ENCODE measurements at places on chromosomes 12 and 14.

DNA sequence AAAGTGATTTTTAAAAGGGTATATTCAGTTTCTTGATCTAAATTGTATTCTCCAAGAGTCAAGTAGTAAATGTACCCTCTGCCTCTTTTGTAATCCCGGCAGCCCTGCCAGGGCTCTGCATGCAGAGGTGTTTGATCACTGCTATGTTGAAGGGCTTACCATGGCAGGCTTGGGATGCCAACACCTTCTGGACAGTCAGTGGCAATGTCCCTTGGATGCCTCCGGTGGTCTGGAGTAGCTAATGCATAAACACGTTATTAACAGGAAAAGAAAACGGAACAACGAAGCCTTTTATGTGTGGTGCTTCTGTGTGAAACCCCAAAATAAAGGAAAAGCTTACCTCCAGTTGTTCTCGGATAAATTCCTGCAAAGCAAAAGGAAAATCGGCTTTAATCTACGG, 19.9 kb downstream of the EIF2B2 start:
- H3K27ac ChIP-seq, result no peak overlapping the region
- no peaks in the 10 kb centered on the region for H3K27me3 ChIP-seq
- no peak for DNase-seq
- H3K4me3 ChIP-seq, result no peak overlapping the region

- no peak for DNase-seq
- no peaks in the 10 kb centered on the region for H3K36me3 ChIP-seq
- H3K4me3 ChIP-seq, result peak overlapping the region; percentile 28
- H3K27ac ChIP-seq, result peak overlapping the region; percentile 50
- H3K27me3 ChIP-seq, result no peaks in the 10 kb centered on the region
These were observed 39.3 kb upstream of the TMCC3 start for GRCh38 chr12:94689646-94690036.

DNA sequence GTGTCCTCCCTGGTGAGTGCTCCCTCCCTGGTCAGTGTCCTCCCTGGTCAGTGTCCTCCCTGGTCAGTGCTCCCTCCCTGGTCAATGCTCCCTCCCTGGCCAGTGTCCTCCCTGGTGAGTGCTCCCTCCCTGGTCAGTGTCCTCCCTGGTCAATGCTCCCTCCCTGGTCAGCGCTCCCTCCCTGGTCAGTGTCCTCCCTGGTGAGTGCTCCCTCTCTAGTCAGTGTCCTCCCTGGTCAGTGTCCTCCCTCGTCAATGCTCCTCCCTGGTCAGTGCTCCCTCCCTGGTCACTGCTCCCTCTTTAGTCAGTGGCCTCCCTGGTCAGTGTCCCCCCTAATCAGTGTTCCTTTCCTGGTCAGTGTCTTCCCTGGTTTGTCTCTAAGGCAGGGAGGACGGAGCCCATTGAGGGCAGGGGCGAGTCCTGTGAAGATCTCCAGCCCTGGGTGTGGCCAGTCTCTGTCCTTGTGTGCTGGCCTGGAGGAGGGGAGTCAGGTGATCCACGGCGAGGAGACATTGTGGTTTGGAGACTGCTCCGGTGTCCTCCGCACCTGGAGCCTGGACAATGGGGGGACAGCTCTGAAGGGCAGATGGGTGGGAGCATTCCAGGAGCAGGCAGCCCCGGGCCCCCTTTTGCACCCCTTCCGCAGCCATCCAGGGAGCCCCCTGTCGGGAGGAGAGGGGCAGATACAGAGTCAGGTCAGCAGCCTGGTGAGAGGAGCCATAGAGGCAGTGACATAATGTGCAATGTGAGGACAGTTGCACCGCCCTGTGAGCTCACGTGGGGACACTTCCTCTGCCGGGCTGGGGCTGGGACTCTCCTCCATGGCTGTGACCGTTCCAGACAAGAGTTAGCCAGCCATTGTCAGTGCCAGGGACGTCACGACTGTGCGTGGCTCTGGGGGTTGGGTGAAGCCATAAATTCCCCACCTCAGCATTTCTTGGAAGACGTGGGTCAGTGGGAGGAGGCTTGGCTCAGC, 93.4 kb downstream of the ADGRD1 start:
- H3K4me1 ChIP-seq, result no peaks in the 10 kb centered on the region
- DNase-seq, result no peak
- no peak overlapping the region for H3K4me3 ChIP-seq
- H3K27ac ChIP-seq, result no peak overlapping the region
- no peaks in the 10 kb centered on the region for H3K27me3 ChIP-seq

DNA sequence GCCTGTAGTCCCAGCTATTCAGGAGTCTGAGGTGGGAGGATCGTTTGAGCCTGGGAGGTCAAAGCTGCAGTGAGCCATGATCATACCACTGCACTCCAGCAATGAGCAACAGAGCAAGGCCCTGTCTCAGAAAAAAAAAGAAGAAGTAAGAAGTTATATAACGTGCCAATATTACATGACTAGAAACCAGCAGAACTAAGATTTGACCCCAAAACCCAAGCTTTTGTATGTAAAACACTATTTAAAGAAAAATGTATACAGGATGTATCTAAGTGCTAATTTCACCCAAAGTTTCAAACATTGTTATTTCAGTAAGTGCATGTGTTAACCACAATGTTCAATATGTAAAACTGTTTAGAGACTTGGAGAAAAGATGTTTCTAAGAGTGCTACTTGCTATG, 94.7 kb downstream of the SLC5A8 start:
- H3K4me1 ChIP-seq, result no peaks in the 10 kb centered on the region
- no peak overlapping the region for H3K27ac ChIP-seq
- no peaks in the 10 kb centered on the region for H3K27me3 ChIP-seq
- no peaks in the 10 kb centered on the region for H3K36me3 ChIP-seq

DNA sequence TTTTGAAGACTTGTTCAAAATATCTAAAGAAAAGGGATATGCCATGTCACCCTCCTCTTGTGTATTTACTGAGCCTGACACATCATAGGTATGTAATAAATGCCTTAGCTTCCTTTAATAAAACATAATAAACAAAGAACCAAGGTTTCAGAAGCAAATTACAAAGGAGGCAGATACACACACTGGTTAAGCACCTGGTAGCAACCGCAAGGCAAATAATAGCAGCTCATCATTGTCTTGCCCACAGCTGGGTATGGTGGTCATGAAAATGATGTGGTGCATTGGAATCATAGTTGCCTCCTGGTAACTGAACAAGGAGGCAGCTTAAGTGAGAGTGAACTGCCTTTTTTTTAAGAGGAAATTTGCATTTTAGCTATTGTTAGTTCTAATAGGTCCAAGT, 39.0 kb downstream of the PAX9 start:
- no peaks in the 10 kb centered on the region for H3K36me3 ChIP-seq
- no peak for DNase-seq
- no peak overlapping the region for H3K27ac ChIP-seq
- no peak overlapping the region for H3K4me3 ChIP-seq
- H3K27me3 ChIP-seq, result no peaks in the 10 kb centered on the region

DNA sequence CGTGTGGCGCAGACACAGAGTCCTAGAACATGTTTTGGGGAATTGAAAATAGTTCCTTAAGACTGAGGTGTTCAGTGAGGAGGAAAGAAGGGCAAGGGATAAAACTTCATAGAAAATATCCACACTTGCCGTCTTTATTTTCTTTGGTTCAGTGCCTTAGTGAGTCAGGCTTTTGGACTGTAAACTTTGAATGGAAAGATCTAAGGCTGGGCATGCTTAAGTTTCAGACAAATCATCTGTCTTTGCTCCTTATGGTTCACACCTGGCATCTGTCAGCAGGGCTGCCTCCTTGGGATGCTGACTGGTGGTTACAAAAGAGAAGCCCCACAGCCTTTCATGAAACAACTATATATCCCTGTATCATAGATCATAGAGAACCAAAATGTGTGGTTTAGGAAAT, 136.3 kb upstream of the PRICKLE1 start:
- no peaks in the 10 kb centered on the region for H3K27me3 ChIP-seq
- no peaks in the 10 kb centered on the region for H3K4me1 ChIP-seq
- no peak overlapping the region for H3K27ac ChIP-seq
- H3K4me3 ChIP-seq, result no peak overlapping the region
- DNase-seq, result no peak

GRCh38 chr12:118553856-118554504, 177.6 kb downstream of the SUDS3 start:
- H3K36me3 ChIP-seq, result no peaks in the 10 kb centered on the region
- no peaks in the 10 kb centered on the region for H3K27me3 ChIP-seq
- H3K27ac ChIP-seq, result no peak overlapping the region
- DNase-seq, result no peak
- no peaks in the 10 kb centered on the region for H3K4me1 ChIP-seq

DNA sequence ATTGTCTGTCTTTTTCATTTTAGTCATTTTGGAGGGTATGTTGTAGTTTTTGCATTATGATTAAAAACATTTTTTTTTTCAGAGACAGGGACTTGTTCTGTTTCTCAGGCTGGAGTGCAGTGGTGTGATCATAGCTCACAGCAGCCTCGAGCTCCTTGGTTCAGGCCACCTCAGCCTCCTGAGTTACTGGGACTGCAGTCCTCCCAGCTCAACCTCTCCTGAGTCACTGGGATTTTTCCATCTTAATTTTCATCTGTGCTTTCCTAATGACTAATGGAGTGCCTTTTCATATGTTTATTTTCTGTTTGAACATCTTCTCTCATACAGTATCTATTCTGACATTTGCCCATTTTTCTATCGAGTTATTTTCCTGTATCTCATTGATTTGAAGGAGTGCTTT, 52.6 kb downstream of the DYRK2 start:
- peaks cover 6% of the 10 kb centered on the region for H3K4me1 ChIP-seq
- no peaks in the 10 kb centered on the region for H3K27me3 ChIP-seq
- DNase-seq, result no peak
- no peak overlapping the region for H3K4me3 ChIP-seq

DNA sequence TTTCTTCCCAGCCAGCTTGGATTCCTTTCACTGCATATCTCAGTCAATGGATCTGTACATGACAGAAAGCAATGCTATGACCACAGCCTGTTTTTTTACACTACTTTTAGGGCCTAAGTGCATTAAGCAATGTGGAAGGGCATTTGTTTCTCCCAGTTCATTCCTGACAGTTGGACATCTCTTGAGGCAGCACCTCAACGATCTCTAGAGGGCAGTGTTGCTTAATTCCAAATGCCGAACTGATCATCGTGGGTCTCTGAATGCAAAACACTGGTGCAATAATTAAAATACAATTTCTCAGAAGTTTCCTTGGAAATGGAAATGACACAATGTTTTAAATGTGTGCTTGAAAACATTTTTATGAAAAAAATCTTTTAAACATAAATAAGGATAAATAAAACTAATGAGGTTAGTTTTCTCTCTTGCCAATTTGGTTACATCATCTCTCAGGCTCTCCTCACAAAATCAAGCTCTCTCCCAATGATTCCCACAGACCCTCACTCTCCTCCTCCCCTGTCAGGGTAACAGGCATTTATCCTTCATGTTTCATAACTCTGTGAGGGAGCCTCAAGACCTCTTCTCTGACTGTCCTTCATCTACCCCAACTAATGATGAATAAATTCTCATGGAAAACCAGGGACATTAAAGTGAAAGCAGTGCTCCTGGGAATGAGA, 192.4 kb upstream of the SLC16A7 start:
- no peaks in the 10 kb centered on the region for H3K36me3 ChIP-seq
- H3K4me1 ChIP-seq, result no peaks in the 10 kb centered on the region

GRCh38 chr12:121590476-121591143, 9.8 kb upstream of the KDM2B start:
- DNase-seq, result no peak
- peaks cover 6% of the 10 kb centered on the region for H3K4me1 ChIP-seq
- H3K36me3 ChIP-seq, result no peaks in the 10 kb centered on the region

DNA sequence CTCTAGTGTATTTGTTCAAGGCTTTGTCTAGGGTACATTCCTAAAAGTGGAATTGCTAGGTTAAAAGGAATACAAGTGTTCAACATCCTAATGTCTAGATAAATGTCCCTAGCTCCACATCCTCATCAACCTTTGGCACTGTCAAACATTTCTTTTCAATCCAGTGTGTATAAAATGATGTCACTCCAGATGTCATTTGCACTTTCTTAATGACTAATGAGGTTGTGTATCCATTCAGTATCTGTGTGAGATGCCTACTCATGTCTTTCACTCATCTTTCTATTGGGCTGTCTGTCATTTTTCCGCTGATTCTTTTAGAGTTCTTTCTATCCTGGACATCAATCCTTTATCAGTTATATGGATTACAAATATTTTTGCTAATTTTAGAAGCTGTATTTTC, 43.3 kb downstream of the ARMH4 start:
- no peaks in the 10 kb centered on the region for H3K4me1 ChIP-seq
- no peaks in the 10 kb centered on the region for H3K36me3 ChIP-seq
- DNase-seq, result no peak

DNA sequence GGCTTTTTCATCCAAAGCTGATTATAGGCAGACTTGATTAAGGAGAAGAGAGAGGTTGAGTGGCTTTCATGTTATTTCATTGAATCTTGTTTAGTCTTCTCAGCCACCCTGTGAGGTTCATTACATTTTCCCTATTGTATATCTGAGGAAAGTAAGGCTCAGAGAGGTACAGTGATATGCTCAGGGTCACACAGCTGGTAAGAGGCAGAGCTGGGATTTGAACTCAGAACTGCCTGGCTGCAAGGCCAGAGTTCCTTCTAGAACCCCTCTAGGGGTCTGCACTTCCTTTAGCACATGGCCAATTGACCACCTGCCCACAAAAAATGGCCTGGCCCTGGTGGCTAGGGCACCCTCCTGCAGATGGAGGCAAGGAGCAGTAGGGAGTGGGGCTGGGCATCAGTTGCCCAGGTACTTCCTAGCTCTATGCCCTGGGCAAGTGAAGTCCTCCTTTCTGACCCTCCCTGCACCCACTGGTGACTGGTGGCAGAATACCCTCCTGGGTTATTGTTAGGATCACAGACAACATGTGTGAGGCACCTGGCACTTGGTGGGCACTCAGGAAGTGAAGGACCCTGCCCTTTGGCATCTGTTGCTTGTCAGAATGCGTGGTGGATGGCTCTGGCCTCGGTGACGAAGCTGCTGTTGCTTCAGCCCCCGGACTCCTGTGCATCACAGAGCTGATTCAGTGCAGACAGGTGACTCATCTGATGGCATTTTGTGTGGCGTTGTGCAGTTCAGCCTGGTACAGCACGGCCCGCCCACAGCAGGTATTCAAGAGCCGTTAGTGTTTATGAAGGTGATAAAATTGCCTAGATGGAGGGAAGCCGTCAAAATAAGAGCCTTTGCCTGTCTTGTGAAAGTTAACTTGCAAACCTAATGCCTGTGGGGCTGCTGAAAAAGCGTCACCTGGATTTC, 115.8 kb downstream of the SLC25A47 start:
- H3K27me3 ChIP-seq, result no peaks in the 10 kb centered on the region
- no peak for DNase-seq
- no peak overlapping the region for H3K4me3 ChIP-seq
- H3K36me3 ChIP-seq, result no peaks in the 10 kb centered on the region
- no peaks in the 10 kb centered on the region for H3K4me1 ChIP-seq
- H3K27ac ChIP-seq, result no peak overlapping the region

DNA sequence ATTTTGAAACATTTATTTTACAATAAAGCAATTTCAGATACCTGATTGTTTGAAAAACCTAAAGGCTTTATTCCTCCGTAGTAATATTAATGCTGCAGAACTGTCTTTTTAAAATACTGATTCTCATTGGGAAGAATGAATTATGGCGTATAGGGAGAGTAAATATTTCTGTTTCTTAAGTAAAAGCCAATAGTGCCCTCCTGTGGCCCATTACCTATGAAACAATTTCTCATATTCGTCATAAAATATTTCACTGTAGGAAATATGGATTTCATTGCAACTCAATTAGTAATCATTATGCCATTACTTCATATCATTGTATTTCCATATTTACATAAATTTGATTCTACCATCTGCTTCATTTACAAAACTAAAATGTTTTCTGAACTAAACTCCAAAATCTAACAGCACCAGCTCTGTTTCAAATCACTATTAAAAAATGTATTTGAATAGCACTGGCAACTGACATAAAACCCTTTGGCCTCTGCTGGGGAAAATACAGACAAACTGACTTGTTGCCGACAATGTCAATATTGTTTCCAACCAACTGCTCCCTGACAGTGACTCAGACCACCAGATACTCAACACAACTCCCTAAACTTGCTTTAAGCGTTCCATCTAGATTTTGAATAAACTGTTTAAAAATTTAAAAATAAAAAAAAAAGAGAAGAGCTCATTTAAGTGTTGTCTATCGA, 290.3 kb downstream of the NAV3 start:
- no peaks in the 10 kb centered on the region for H3K4me1 ChIP-seq
- H3K27ac ChIP-seq, result no peak overlapping the region

All from ascending aorta (tissue), 2 donors.